ENCODE measurements at places on chromosomes 13 and 19. TPM values are rescaled to one million over a fixed set of nuclear protein-coding genes. Genes with fewer than 3 reads are reported as not detected.

Gene ZNF600
- 0.06 TPM for total RNA-seq

Gene MKNK2
- 57.8 TPM for total RNA-seq

Gene TJP3
- 0.69 TPM for total RNA-seq

Gene ZNF792
- total RNA-seq: 1.4 TPM

Gene SIGLEC12
- total RNA-seq: not detected

Gene FARP1
- 15.1 TPM for total RNA-seq

Gene POGLUT2
- total RNA-seq: 5.6 TPM

Gene CNOT3
- total RNA-seq: 63.8 TPM

Gene TMEM38A
- total RNA-seq: 1.1 TPM
